ENCODE measurements at places on chromosomes 5 and 9.

DNA sequence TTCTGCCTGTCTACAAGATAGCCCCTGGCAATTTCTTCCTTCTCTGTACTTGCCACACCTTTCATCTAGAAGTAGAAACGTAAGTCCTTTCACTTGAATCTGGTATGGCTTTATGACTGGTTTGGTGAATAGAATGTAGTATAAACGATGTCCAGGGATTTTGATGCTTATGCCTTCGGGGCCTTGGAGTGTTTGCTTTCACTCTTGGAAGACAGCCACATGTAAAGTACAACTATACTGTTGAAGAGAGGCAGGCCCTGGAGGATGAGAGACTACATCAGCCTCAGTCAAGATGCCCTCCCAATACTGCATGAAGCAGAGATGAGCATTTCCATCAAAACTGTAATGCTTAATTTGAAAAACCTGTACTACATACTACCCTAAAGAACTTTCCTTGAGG, 553.8 kb upstream of the C9orf72 start:
- no peak for DNase-seq

- DNase-seq, result no peak
Measured at GRCh38 chr9:92709954-92710353, 40.0 kb upstream of the IPPK start.

DNA sequence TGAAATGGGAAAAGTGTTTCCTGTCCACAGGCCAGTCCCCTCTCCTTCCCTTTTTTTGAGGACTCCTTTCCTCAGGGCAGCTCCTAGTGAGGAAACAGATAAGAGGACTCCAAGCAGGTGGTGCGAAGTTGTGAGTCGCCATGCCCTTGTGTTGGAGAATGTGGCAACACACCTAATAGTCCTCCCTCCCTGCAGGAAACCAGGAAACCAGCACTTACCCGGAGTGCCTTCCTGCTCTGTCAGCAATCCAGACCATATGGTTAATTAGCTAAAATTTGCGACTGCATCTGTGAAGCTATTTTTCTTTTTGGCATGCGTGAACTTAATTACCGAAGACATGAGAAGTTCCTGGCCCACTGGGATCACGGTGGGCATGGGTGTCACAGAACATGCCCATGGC, 69.9 kb downstream of the TRIM32 start:
- DNase-seq, result no peak

DNA sequence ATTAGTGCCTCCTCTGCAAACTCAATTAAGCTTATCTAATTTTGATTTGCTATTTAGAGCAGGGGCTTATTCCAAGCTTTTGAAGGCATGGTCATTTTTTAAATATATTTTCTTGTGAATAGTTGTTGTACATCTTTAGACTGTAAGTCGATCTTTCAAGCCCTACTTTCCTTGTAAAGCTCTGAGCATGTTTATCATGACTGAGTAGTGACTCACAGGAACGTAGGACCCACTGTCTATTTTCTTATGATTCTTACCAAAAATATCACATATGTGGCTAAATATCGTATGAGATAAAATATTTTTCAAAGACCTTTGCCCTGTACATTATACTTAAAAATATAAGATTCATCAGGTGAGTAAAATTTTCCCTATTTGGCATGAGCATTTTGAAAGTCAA, 440.4 kb upstream of the GRIN3A start:
- DNase-seq, result no peak

- DNase-seq, result no peak
Measured at GRCh38 chr5:95142145-95142544, 142.7 kb downstream of the MCTP1 start.

GRCh38 chr9:75063556-75064305, 24.2 kb downstream of the NMRK1 start:
- no peak for DNase-seq

DNA sequence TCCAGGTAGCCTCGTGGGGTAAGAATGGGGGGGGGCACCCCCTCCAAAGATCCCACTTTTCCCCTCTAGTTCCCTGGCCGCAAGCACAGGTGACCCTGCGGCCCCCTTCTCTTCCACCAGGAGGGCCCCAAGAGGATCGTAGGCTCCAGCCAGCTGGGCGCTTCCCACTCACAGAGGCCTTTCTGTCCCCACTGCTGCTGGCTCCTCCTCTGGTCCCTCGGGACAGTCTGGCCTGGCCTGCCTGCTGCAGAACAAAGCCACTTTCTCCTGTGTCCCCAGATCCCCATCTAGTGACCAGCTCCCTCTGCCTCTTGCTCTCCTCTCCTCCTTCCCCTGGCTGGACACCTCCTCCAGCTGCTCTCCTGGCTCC, 534 bp upstream of the SAPCD2 start:
- DNase-seq, result no peak

- DNase-seq, result no peak
Measured at GRCh38 chr9:16191691-16192402, 639.0 kb downstream of the CCDC171 start.

DNA sequence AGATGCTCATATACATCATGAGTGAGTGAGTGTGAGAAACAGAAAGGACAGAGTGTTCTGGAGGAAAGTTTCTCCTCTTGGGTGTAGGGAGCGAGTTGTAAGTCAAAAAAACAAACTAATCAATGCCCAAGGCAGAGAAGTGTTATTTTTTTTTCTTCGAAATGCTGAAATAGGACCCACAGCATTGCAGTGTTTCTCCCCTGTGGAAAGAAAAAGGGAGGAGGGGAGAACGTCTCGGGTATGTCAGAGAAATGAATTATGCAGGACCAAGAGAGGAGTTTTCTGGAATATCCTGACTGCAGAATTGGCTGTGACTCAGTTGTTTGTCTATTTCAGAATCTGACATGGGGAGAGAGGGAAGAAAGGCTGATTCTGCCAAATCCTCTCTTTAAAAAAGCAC, 337.9 kb upstream of the RFX3 start:
- no peak for DNase-seq
